Activated CD8-positive, alpha-beta memory T cell treated with anti-CD3 and anti-CD28 coated beads, Interleukin-2, amount 10 ng/mL, durations not matched to agents 7 days and 5 days (primary cell): ENCODE measurements at places on chromosomes 4 and X. TPM values are rescaled to one million over a fixed set of nuclear protein-coding genes. Genes with fewer than 3 reads are reported as not detected.

GRCh38 chr4:27233531-27233930, 372.9 kb downstream of the STIM2 start:
- no peak for DNase-seq

DNA sequence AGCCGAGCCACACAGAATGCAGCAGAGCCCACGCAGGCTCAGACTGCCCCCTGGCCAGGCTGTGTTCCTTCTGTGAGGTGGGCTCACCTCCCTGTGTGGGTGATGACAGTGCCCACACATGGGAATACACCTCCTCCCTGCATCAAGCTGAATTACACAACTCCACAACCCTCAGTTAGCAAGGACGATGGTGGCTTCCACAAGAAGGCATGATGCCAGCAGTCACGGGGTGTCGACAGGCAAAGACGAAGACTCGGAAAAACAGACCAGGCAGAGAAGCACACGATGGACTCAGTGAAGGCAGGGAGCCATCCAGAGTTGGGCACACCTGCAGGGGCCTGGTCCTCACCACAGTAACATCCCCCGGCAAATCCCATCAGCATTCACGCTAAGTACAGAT, 12.1 kb downstream of the LETM1 start:
- DNase-seq, result no peak

DNA sequence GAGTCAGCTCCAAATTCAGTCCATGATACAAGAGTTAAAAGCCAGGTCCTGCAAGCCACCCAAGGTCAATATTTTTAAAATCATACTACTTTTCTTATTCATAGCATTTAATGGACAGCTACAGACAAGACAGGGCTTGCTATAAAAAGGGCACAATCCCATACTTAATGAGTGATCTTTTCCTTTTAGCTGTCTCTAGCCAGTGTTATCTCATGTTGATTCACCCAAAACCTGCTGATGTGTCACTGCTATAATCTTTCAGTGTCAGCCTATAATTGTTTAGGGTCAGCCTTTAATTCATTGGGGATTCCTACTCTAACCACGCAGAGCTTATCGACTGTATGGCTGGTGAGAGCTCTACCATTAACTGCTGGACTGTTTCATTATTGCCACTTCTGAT, 51.2 kb upstream of the HCCS start:
- DNase-seq, result no peak

GRCh38 chr4:74487771-74488170, 42.8 kb downstream of the AREG start:
- DNase-seq, result no peak

GRCh38 chr4:154354883-154355282, 136.7 kb downstream of the DCHS2 start:
- no peak for DNase-seq

GRCh38 chrX:817759-818300, 187.2 kb downstream of the SHOX start:
- no peak for DNase-seq

DNA sequence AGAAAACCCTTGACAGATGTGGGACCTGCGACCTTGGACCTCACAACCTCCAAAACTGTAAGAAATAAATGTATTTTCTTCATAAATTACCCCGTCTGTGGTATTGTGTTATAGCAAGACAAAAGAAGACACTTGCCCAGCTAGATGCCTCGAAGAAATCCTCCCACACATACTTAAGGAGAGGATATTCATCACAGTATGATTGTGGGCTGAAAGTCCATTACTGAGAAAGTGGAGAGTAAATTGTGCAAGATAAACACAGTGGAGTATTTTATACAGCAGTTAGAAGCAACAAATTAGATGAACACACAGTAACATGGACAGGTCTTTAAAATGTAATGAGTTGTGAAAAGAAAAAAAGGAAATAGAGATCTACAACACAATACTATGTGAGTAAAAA, 25.8 kb upstream of the PLA2G12A start:
- DNase-seq, result no peak

DNA sequence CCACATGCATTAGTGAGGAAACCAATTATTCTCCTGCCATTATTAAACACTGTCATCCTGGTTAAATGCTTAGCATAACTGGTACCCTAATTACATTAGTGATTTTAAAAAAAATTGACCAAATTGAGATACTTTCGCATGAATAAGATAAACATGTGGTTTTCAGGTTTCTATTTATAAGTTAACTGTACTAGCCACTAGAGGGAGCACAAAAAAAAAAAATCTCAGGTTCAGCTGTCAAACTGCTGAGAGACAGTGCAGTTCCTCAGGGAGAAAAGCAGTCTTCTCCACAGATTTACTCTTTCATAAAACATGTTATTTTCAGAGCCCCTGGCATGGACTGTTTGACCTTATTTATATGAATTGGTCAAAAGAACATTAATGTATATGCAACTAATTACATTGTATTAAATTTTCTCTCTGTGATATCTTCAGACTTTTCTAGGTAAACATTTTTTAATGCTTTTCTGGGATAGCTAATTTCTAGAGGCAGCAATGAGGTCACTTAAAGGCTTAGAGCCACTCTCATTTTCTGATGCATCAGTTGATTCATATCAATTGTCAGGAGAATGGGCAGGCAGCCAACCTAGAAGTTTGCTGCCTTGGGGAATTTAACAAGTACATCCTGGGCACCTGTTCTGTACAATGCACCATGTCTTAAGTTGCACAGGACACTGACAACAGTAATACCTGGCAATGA, 167.5 kb downstream of the CDS1 start:
- DNase-seq, result no peak

DNA sequence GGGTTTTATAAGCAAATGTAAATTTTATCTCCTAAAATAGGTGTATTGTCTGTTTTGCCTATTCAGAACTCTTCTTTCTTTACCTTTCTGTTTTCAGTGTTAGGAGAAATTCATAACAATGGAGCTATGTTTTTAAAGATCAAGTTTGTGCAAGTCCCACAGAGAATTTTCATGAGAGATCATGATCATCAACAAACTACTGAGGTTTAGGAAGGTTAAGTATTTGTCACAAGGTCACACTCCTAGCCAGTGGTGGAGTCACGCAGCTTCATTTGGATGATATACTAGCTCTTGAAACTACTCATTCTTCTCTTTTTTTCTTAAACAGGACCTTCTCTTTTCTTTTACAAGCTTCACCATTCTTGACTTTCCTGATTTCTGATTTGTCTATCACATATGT, 892.6 kb upstream of the FRG1 start:
- no peak for DNase-seq

DNA sequence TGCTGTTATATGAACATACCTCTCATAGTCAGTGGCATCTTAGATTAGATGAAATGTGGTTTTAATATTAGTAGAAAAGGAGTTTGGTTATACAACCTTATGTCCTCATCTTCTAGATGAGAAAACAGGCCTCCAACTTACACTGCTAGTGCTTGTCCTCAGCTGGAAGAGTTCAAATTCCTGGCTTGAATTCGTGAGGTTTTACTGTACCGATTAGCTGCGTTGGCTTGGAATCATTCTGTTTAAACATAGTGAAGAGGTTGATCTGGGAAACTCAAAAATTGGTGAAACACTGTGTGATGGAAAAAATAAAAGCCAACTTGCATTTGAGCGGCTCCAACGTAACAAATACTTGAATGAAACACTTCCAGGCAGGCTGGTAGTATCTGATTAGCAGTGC, 81.0 kb downstream of the LNX1 start:
- DNase-seq, result no peak

DNA sequence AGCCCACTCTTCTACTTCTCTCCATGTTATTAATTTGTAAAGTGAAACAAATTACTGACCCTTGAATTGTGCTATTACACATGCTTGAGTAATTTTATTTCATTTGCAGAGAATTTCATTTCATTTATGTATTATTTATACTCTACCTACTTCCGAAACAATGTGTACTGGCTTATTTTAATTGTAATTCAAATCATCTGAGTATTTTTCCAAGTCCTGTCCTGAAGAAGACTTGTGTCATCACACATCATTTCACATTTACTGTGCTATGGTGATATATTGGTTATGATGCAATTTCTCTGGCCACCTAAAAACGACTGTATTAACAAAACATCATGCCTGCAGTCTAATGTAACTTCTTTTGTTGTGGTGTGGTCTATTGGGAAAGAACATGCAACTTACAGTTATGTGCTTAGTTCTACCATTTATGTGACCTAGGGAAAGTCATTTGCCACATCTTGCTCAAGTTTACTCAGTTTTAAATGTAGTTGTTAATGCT, 384.5 kb downstream of the RPA4 start:
- no peak for DNase-seq

DNA sequence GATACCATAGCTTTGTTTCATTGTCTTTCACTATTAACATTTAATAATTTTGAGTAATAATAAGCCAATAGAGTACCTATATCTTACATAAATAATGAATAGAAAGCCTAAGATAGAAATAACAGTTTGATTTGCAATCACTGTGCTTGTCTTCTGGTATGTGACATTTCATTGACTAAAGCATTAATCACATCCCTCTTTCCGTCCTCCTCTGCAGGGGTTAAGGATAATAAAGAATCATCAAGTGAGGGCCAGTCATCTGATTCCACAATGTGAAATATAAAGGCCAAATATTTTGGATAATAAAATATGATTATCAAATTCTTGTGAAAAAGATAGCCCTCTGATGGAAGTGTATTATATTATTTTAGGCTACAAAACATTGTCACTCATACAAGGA, 2073.4 kb downstream of the ARAP2 start:
- DNase-seq, result no peak

DNA sequence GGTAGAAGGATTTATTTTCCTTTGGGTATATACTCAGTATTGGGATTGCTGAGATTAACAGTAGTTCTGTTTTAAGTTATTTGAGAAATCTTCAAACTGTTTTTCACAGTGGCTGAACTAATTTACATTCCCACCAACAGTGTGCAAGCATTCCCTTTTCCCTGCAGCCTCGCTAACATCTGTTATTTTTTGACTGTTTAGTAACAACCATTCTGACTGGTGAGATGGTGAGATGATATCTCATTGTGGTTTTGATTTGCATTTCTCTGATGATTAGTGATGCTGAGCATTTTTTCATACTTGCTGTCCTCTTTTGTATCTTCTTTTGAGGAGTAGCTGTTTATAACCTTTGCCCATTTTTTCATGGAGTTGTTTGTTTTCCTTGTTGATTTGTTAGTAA, 457.8 kb downstream of the TRAM1L1 start:
- no peak for DNase-seq

DNA sequence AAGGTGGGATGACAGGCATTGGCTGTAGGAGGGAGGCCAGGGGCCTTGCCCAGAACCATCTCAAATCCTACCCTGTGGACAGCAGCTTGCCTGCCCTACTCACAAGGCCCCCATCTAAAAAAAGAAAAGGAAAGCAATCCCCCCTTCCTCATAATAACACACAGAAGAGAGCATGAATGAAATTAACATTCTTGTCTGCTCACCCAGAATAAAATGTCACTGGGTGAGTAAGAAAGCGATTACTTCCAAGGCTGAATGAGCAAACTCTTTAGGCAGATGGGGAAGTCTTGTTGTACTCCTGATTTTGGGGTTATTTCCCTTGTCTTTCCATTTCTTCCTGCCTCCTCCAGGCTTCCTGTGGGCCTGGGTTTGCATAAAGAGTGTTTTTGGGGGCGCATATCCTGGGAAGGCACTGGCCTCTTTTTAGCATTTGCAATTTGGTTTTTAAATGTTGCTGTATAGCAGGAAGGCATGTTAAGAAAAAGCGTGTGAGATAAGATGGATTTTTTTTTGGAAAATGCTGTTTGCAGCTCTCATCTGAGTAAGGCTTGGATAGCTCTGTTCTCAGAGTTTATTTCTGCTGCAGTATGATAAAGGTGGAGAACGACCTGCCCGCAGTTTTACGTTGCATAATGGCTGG, 248.3 kb upstream of the GATB start:
- no peak for DNase-seq

- DNase-seq, result no peak
These were observed 103.7 kb upstream of the KLF3 start for GRCh38 chr4:38560340-38560739.

DNA sequence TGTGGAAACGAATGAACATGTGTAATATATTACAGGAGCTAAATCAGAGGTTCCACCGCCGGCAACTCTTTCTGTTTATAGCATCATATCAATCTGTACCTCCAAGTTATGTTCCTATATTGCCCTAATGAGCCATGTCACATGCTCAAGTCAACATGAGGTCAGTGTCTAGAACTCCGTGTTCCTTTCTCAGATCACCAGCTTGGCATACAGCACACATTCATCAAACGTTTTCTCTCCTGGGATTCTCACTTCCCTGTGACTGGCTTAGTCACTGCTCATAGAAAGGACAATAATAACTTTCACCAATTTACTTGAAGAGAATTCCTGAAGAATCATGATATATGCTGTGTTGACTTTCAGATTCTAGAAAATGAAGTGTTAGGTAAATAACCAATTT, 532.0 kb upstream of the SPANXN1 start:
- no peak for DNase-seq

GRCh38 chrX:15356444-15356843, 21.1 kb upstream of the PIGA start:
- DNase-seq, result no peak

- DNase-seq, result no peak
These were observed 82.5 kb downstream of the GPAT3 start for GRCh38 chr4:83618431-83618830.

- DNase-seq, result no peak
These were observed 652.1 kb upstream of the AADAT start for GRCh38 chr4:170741856-170742255.

DNA sequence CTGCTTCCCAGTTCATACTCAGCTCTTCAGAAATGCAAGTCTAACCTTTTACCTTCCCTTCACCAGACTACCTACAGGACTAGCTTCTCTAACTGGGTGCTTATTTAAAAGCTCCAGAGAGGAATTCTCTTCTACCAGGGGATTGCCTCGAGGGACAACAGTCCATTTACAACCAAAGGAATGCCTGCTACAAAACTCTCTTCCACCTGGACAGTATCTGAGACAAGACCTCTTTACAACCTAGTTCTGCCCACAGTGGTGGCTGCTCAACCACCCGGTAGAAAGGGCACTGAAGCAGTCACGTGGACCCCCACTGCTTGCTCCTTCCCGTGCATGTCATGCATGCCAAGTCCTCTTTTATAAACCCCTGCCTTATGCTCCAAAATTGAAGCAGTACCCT, 158.1 kb upstream of the ANXA10 start:
- DNase-seq, result no peak

GRCh38 chr4:86921608-86922252, 13.1 kb upstream of the AFF1 start:
- DNase-seq, result no peak

- DNase-seq, result no peak
These were observed 17.9 kb downstream of the NAT8L start for GRCh38 chr4:2076908-2077536.

- no peak for DNase-seq
These were observed 202.1 kb downstream of the ARHGAP24 start for GRCh38 chr4:85676850-85677590.

PRDM8 gene
- total RNA-seq, result 32.5 TPM

FGF2 gene
- 2.9 TPM for total RNA-seq

DUSP9 gene
- not detected for total RNA-seq

HNRNPD gene
- 421 TPM for total RNA-seq

SASH3 gene
- total RNA-seq, result 231 TPM

FGFBP1 gene
- not detected for total RNA-seq

TACC3 gene
- 246 TPM for total RNA-seq
